Lower leg skin (tissue), 4 donors: ENCODE measurements at places on chromosomes 12 and 14. TPM values are rescaled to one million over a fixed set of nuclear protein-coding genes. Genes with fewer than 3 reads are reported as not detected.

GRCh38 chr12:111728795-111729194, 37.9 kb upstream of the ALDH2 start:
- no peak for DNase-seq

DNA sequence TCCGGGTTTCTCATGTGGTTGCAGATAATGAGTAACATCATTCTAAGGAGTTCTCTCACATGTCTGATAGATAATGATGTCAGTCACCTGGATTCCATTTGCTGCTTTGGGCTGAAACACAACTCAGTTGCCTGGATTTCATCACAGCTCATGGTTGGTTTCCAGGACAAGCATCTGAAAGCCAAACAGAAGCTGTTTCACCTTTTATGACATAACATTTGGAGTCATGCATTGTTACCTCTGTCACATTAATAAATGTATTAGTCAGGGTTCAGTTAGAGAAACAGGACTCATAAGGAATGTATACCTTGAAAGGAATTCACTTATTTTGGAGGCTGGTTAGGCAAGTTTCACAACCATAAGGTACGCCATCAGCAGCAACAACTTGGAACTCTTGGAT, 251.9 kb upstream of the ATXN7L3B start:
- no peak for DNase-seq

GRCh38 chr12:47377414-47378221, 297.9 kb upstream of the AMIGO2 start:
- peak; percentile 47 for DNase-seq

FAM90A1 gene
- 0.23 TPM for total RNA-seq

GRCh38 chr14:88194531-88194930, 128.5 kb downstream of the KCNK10 start:
- no peak for DNase-seq

GRCh38 chr14:53048631-53049030, 97.8 kb upstream of the FERMT2 start:
- no peak for DNase-seq

TNFAIP2 gene
- 8.2 TPM for total RNA-seq

GIT2 gene
- 25.2 TPM for total RNA-seq

- DNase-seq = no peak
Measured at GRCh38 chr14:64891173-64891838, 11.6 kb upstream of the SPTB start.

- peak; percentile 88 for DNase-seq
Measured at GRCh38 chr12:110403146-110403975, at the start of gene ANAPC7. Gene ANAPC7 (minus strand): TSS chr12:110403708. CDS start chr12:110403627, 81 bp downstream.

RNASE7 gene
- total RNA-seq = 83.3 TPM

- DNase-seq = no peak
Measured at GRCh38 chr12:74752215-74752614, 214.6 kb downstream of the ATXN7L3B start.

DNA sequence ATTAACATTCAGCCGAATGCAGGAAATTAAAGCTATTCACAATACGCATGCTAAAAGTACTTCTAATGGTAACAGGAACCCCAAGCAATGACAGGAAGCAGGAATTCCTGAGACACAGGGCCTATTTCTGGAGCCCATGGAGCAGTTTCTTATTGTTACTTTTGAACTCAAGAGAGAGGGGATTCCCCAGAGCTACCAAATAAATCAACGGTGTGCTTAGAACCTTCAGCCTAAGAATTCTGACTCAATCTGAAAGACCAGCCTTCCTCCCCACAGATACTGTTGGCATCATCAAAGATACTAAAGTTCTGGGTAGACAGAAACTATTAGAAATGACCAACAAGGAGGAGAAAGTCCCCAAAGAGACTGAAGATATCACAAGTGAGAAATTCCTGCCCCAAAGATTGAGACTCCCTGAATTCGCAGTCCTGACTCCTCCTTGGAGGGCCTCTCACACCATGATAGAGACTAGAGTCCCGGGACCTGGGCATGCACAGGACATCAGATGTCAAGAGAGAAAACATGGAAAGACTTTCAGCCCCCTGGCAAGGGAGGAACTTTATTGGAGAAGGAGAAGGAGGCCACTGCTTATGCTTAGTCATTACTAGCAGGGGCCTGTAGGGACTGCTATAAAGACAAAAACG, 32.7 kb downstream of the RTRAF start:
- DNase-seq = no peak

- DNase-seq = no peak
Measured at GRCh38 chr12:71417181-71417580, 22.4 kb upstream of the LGR5 start.

- no peak for DNase-seq
Measured at GRCh38 chr12:5023842-5024241, 19.8 kb upstream of the KCNA5 start.
